H1 (cell line): ENCODE measurements at places on chromosomes 3 and 15.

GRCh38 chr15:94576889-94577533, 345.6 kb downstream of the MCTP2 start:
- peak; percentile 74 for DNase-seq

- no peak for DNase-seq
These were observed 12.4 kb upstream of the MELTF start for GRCh38 chr3:197041875-197042488.

GRCh38 chr15:80588801-80589200, 106.3 kb upstream of the ABHD17C start:
- no peak for DNase-seq

GRCh38 chr3:172260381-172260780, 187.9 kb downstream of the GHSR start:
- no peak for DNase-seq

DNA sequence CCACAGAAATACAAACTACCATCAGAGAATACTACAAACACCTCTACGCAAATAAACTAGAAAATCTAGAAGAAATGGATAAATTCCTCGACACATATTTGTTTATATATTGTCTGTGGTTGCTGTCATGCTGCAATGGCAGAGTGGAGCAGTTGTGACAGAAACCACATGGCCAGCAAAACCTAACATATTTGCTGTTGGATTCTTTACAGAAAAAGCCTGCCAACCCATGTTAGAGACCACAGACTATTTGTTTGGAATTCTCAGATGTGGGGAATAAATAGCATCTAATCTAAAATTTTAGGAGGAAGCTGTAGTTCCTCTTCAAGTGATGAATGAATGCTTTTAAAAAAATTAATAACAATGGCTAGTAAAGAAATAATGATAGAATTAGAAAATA, 341.6 kb upstream of the AZI2 start:
- no peak for DNase-seq

GRCh38 chr3:43075904-43076661, 29.8 kb downstream of the POMGNT2 start:
- DNase-seq: no peak

DNA sequence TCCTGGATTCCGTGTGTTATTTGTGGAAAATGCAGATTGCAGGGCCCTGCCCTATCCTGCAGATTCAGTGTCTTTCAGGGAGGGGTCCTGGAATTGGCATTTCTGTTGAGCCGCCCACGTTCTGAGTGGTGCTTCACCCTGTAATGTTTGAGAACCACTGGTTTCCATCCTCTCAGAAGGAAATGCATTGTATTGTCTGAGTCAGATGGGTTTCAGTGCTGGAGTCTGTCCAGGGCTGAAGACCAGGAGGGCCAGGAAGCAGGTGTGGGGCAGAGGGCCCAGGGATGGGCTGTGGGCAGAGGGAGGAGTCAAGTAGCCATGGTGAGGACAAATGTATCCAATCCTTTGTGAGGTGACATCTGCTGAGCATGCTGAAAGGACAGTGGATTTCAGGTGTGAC, 123.8 kb downstream of the SV2B start:
- no peak for DNase-seq

DNA sequence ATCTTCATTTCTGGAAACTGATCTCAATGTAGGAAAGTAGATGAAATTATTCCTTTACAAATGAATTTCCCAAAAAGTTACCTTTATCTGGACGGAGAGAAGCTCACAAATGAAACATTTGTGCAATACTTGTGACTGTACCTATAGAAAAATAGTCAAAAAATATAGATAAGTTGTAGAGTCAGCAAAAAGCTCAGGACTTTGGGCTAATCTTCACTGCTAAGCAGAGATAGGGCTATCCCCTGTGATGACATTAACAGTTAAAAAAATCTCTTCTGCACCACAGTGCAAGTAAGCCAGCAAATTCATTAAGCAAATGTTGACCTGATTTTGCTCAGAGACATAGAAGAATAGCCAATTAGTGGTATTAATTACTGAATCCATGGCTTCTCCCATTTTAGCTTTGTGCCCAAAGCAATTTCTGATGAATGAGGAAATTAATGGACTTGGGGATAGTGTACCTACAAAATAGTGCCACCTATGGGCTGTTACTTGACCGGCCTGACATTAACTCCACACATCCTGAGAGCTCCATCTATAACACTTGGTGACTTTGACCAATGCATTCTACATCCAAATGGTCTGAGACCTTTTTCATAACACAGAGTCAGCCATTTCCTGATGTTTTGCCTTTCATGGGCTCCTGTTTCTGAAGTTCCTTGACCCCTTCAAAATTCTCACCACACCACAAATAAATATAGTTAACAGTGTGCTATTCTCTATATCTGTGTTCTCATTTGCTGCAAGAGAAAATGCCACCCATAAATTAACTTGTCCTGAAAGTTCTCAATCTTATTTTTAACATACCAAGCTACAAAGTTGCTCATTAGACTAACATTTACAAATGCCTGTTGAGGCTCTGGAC, 105.0 kb downstream of the SSR3 start:
- DNase-seq: no peak

DNA sequence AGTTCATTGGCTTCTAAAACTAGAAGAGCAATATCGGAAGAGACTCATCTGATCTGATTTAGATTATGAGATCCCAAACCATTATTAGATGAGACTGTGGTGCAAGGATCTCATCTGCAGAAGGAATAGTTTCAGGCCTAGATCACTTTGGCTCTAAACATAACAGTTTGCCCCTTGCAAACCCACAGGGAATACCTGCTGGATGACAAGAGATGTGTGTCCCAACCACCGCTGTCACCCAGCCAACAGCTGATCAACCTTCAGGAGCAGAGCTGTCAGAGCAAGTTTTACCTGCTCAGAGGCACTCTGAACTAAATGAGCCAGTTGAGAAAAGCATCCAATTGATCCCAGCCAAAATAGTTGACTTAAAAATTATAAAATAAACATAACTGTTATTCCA, 64.0 kb upstream of the ST3GAL6 start:
- no peak for DNase-seq

- no peak for DNase-seq
These were observed 127.5 kb downstream of the CHST2 start for GRCh38 chr3:143247073-143247472.

- no peak for DNase-seq
These were observed 103.4 kb downstream of the GSK3B start for GRCh38 chr3:119990888-119991287.

GRCh38 chr3:150826466-150827282, 63.7 kb upstream of the SIAH2 start:
- DNase-seq: no peak

DNA sequence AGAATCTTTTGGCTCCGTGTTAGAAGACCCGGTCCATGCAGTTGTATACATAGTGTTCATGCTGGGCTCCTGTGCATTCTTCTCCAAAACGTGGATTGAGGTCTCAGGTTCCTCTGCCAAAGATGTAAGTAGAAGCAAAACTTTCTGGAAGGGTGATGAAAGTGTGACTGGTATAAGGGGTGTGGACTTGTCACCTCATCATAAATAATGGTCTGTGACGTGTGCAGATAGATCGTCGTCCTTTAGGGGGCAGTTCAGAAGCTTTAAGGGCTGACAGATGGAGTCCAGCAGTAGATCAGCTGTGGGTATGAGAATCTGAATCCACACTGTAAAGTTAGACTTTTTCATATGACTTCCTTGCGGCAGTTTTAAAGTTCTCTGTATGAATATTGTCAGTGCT, 15.3 kb downstream of the SEC61A1 start:
- DNase-seq: no peak

DNA sequence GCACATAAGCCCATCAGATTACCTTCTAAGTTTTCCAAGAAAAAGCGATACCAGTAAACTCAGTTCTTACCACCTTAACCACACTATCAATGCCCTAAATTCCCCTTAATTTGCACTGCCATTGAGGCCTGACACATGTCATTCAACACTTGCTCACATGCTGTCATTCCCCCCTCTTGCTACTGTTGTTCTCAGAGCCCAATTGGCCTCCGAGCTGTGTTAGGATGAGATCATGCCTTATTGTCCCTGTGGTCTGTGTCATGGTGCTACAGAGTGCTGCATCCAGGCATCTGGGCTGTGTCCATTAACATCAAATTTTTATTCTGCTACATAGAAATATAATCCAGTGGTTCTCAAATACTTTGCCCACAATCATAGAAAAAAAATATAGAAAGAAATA, 213.6 kb downstream of the SSR3 start:
- no peak for DNase-seq

DNA sequence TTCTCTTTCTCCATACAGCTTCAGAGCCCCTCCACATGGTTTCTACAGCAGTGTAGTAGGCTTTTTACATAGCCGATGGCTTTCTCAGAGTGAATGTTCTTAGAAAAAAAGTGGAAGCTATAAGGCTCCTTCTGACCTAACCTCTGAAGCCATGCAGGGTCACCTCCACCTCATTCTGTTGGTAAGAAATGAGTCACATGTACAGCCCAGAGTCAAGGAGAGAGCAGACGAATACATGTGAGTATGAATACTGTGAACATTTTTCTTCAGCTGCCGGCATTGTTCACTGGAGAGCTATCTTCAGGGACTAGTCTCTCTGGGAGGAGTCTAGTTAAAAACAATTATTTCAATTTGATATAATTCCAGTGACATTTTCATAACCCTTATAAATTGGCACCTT, 68.2 kb upstream of the THRB start:
- no peak for DNase-seq

- DNase-seq: no peak
These were observed 159.2 kb upstream of the SLCO3A1 start for GRCh38 chr15:91694131-91694830.

GRCh38 chr15:100985401-100985800, 66.2 kb downstream of the LRRK1 start:
- no peak for DNase-seq

DNA sequence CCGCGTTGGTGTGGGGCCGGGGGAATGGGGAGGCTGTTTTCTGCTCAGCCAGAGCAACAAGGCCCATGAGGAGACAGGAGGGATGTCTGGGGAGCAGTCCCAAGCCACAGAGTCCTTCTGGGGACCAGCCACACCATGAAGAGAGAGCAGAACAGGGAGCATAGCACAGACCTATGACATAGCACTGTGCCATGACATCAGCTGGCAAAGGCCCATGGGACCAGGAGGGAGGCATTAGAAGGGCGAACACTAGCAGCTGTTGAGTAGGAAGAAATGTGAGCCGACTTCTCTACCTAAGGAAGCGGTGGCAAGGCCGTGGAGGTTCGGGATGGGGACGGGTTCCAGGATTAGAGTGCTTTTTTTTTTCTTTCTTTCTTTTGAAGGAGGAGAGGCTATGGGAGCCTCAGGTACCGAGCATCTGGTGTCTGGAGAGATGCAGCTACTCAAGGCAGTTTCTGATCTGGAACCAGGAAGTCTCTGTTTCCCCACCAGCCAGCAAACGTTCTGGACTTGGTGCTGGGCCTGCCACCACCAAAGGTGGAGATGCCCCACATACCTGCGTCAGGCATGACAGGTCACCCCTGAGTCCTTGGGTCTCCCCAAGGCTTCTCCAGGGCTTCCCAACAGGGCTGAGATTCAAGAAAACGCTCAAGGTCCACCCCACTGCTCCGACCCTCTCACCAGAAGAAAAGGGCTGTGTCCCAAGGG, 77.3 kb upstream of the CGNL1 start:
- DNase-seq: peak; percentile 36

DNA sequence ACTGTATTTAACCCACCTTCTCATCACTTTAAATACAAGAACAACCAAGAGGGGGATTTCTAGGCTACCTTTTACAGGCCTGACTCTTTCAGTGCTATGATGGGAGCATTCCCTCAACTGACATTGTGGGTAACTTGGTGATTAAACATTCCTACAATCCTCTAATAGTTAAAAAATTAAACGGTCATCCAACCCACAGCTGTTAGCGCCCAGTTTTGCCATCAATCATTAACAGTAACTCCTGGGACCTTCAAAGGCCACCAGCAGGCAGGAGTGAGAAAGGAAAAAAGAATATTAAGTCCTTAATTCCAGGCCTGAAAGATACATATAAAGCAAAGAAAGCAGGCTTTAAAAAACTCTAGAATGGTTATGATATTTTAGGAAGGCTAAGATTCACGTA, 512.1 kb downstream of the MAGI1 start:
- no peak for DNase-seq

GRCh38 chr3:156790156-156790555, 36.0 kb upstream of the LEKR1 start:
- DNase-seq: no peak

GRCh38 chr15:85690561-85691231, 104.0 kb downstream of the KLHL25 start:
- no peak for DNase-seq

DNA sequence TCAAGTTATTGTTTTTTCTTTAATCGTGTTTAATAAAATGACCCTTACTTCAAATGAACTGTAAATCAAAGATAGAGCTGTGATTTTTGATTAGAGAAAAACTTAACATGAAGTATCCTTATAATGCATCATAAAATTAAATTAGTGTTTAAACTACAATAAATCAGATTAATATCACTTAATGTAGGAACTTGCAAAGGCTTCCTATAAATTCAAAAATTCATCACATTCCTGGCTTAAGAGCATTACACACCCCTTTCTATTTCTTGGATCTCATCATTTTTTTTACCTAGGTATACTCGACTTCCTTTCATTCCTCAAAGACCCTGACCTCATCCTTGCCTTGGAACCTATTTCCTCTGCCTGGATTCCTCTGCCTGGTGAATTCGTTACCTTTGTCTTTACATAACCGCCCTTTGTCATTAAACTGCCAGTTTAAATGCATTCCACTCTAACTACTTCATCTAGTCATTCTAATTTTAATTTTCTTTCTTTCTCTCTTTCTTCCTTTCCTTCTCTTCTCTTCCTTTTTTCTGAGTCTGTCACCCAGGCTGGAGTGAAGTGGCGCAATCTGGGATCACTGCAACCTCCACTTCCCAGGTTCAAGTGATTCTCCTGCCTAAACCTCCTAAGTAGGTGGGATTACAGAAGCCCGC, 1244.5 kb downstream of the OTOL1 start:
- DNase-seq: peak; percentile 67

GRCh38 chr3:139728414-139728813, 50.6 kb upstream of the NMNAT3 start:
- DNase-seq: no peak

DNA sequence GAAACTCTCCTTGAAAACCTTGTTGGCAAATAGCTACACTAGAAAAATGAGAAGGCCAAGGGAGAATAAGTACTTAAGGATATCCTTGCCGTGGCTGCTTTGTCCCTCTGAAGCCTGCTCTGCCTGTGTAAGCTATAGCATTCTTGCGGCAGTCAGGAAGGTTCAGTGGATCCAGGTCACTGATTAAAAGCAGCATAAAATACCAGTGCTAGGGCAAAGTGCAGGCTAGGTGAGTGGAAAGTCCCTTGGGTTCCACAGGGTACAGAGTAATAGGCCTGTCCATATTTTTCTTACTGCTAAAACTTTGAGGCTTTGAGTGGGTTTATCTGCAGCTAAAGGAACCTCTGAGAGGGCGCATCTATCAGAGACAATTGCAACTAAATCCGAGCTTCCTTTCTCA, 10.3 kb downstream of the CXCR6 start:
- no peak for DNase-seq

DNA sequence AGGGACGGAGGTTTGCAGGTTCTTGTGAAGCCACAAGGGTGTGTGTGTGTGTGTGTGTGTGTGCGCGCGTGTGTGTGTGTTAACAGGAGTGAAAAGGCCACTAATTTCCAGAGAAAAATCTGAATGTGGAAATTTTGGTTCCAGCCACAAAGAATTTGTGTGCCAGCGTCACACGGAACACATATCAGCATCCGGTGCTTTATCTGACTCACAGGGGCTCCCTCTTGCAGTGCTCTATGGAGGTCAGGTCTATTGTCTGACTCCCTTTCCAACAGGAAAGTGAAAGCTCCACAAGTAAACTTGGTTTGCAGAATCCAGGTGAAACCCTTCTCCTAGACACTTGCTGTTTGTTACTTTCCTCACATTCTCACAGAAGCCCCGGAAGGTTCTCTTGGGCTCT, 6.2 kb downstream of the CLDN11 start:
- DNase-seq: no peak
